EL (cell line): ENCODE measurements at places on chromosomes 2 and 18.

DNA sequence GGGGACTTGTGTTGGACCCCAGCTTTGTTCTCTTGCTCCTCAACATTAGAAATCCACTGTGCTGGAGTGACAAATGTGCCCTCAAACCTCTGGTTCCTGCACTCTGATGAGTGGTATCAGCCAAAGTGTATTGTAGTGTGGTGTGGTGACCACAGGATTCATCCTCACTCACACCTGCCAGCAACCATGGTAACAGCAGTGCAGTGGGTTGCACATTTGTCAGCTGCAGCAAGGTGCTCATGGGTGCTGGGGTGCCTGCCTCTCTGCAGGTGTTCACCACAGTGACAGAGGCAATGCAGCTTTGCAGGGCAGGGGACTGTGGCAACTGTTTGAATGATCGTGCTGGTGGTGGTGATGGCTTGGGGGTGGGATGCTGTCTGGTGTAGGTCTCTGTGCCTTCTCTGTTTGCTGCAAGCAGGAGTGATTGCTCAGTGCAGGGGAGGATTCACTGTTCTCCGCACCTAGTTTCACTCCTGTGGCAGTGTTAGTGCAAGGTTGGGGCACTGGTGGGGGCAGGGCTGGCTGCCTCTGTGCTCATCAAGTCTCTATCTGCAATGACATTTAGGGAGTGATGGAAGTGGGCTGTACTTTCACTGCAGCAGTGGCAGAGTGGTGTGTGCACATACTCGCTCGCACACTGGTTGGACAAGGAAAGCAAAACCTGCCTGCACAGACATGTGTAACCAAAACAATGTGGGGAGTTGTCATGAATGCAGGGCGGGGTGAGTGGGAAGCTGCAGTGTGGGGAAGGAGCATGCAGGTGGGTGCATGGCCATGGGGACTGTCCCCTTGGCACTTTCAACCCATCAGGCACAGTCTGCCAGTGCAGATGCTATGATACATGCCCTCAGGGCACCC lies 301.1 kb downstream of the PIK3C3 start:
- no peak for DNase-seq

- no peak for DNase-seq
Observed at GRCh38 chr2:64337314-64337713, 116.6 kb upstream of the LGALSL start.

GRCh38 chr2:96663177-96663576 lies 20.6 kb downstream of the FER1L5 start:
- DNase-seq, result no peak

DNA sequence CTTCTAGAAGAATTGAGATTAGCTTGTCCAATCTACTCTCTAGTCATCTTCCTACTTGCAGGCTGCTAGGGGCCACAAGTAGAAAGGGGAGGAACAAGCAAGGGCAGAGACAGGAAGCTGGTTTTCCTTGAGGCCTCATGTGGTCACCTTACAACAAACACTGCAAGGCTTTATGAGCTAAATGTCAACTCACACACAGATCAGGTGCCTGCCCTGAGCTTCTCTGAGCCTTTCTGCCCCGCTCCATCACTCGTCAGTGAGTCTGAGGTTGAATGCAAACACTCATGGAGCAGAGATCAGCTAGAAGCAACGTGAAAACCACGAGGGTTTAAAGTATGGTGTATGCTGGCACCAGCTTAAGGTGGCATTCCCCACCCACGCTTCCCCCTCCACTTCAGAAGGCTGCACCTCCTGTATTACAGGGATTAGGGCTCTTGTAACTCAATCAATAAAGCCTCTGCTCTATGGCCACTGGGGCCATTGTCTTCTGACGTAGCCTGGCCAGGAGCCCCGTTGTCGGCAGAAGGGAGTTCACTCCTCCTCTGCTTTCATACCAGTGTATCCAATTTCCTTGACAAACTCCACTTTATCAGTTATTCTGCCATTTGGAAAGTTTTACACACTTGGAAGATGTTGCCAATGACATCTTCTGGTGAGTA lies 5.4 kb upstream of the CRYGC start:
- no peak for DNase-seq

GRCh38 chr2:208083807-208084206 lies 40.5 kb downstream of the CRYGD start:
- no peak for DNase-seq

DNA sequence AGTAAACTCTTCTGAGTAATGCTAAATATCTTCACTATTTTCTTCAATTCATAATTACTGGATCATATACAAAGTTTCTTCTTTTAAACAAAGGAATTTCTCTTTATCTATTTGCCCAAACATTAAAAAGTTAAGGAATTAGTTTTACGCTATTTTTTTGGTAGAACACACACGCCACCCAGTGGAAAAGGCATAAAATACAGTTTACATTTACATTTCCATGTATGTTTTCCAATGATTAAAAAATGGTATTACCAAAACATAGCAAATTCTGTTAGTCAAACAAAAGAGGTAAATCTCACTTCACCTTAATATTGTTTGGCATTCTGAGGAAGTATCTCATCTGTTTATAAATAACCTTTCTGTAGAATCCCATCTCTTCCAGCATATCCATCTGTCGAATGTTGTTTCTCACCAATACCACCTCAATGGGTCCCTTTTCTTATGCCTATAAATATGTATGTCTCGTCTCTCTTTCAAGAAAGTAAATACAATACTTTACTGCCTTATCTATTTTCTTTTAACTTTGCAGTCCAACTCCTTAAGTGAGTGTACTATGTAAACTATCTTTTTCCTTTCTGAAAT lies 7.2 kb downstream of the BOLL start:
- DNase-seq, result peak; percentile 33

DNA sequence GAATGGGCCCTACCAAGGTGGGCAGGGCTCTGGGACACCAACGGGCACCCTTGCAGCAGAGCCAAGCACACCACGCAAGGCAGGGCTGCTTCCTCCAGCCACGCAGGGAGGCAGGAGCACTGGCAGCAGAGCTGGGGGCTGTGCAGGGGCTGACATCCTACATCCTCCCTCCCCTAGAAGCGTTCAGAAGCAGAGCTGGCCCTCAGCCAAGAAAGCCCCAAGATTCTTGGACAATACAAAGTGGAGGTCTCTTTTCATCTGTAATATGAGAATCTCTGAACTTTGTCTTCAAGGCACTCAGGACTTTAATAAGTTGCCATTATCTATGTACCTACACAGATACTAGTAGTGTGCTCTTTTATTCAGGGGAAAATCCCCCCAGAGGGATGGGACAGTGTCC lies 128.1 kb upstream of the AGAP1 start:
- no peak for DNase-seq

GRCh38 chr2:9554921-9555296 lies 721 bp downstream of the ADAM17 start:
- peak; percentile 81 for DNase-seq

DNA sequence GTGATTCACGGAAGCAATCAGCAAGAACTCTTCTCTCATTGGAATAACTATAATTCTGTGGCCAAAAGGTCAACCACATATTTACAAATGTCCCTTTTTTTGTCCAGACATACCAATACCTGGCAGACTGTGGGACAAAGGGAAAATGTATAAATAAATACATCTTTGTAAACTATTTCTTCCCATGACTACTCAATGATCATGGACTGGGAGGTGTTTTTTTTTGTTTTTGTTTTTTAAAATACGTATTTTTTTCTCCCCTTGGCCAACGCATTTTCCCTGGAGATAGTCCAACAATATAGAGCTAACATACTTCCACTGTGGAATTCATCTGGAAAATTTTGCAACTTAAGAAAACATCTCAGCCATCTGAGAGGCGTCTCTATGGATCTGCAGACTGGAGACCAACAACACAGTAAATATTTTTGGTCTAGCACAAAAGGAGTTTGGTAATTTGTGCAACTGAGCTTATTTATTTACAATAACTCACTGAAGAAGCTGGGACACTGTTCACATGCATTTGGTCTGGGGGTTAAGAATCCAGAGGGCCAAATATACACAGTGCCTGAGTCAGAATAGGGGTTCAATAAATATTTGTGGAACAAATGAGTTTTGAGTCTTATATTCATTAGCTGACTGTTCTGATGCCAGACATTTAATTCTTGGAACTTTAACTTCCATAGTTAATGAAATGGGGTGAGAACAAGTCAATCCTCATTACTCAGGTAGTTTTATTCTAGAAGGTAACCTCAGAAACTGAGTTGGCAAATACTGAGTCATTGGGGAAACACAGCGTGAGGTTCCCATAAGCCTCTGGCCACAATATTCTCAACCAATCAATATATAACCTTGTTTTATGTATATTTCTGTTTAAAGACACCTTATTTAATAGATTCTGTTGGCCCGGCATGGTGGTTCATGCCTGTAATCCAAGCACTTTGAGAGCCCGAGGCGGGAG lies 36.2 kb downstream of the CCBE1 start:
- peak; percentile 56 for DNase-seq

DNA sequence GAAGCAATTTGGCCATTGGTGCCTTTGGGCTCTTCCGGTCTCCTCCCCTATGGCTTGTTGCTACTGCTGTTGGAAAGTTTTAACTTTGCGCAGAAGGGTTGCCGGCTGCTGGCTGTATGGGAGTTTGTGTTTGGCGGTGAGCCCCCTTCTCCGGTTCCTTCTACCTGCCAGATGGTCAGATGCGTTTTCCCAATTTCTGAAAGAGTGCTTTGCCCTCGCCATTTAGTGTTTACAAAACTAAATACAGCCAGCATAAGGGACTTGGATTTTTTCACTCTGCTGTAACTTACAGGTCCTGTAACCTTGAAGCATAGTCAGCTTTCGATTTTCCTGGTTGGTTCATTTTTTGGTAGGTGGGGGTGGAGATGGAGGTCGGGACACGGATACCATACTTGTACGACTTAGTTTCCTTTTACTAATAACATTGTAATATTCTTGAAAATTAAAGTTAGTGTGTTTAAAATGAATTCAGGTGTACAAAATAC lies 604 bp downstream of the COQ10B start:
- no peak for DNase-seq

DNA sequence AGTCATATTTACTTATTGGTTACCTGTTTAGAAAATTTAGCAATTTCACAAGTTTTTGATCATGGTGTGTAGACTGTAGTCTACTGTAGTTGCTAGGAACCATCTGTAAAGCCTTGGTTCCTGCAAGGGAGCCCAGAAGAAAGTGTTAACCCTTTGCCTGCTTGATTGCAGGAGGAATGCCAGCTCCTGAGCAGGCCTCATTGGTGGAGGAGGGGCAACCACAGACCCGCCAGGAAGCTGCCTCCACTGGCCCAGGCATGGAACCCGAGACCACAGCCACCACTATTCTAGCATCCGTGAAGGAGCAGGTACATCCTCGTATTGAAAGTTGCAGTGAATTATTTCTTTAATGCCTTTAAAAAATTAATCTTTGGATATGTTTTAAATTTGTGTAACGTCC lies 76.3 kb downstream of the PKP4 start:
- no peak for DNase-seq

GRCh38 chr2:151181524-151181923 lies 80.1 kb downstream of the RBM43 start:
- no peak for DNase-seq

DNA sequence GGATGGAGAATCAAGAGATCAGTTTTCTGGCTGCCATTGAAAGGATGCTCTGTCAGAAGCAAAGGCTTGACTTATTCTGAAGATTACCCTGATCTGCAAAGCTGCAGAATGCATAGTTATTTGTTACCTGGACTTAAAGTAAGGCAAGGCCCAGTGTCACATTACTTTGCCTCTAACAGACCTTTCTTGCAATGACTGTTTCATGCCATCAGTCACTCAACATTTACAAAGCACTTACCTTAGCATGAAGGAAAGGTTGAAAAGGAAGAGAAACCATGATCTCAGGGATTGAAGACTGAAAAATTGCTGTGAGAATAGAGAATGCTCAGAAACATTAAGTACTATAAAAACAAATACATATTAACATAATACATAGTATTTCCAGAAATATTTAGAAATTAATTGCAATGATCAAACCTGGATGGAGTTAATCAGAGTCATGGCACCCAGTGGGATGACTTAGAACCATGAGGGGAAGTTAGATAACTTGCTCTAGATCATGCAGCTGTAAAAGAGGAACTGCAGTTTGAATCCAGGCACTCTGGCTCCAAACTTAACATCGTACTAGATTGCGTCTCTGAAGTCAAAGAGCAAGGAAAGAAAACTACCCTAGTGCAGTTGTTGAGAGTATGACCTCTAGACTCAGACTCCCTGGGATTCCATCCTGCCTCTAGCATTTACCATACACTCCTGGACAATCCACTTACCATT lies 26.5 kb upstream of the FAM117B start:
- DNase-seq, result no peak

- peak; percentile 25 for DNase-seq
Observed at GRCh38 chr18:59570101-59570775, 127.0 kb downstream of the CCBE1 start.

- no peak for DNase-seq
Observed at GRCh38 chr2:99960790-99961189, 181.6 kb downstream of the AFF3 start.

- peak; percentile 12 for DNase-seq
Observed at GRCh38 chr2:187075199-187075635, 226.2 kb upstream of the ZSWIM2 start.

GRCh38 chr2:47569658-47570475 lies 166.9 kb downstream of the MSH2 start:
- peak; percentile 10 for DNase-seq

DNA sequence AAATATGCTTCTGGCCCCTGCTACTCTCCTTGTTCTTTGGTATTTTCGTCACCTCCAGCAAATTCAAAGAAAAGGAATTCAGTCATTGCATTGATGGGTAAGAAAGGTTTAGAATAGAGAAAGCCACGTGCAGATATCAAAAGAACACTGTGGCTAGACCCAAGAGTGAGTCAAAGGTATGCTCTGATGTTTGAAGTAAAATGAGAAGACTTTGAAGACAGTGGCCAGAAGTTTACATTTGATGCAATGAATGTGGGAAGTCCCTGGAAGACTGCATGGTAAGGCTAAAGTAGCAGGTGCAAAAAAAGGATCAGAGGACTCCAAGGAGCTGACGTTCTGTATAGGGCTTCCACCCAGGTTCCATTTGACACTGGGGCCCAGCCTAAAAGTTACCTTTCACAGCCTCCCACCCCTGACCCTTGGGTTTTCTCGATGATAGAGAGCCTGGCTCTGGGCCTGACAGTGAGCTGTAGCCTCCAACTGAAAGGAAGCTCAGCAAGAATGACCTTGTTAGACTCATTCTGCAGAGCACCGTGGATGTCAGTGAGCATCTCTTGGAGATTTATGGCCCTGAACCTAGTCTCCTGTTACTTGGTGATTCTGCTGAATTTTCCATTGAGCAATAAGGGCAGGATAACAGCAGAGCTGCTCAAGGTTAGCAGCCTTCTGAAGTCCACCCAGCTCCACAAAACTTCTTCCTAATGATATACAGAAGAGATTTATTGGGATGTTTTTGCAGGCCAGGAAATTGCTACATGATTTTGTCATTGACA lies 223.7 kb upstream of the RBBP8 start:
- DNase-seq, result no peak
